ENCODE measurements at places on chromosomes 12 and 14.

DNA sequence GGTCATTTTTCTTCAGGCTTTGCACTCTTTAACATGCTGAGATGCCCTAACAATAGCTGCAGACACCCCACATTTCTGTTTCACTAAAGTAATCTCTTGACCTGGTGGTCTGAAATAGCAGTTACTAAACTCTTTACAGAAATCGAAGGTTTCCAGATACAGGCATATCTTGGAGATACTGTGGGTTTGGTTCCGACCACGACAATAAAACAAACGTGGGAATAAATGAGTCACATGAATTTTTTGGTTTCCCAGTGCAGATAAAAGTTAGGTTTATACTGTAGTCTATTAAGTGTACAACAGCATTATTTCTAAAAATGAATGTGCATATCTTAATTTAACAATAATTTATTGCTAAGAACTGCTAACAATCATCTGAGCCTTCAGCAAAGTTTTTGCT, 208.7 kb downstream of the EGLN3 start:
- no peak for DNase-seq

DNA sequence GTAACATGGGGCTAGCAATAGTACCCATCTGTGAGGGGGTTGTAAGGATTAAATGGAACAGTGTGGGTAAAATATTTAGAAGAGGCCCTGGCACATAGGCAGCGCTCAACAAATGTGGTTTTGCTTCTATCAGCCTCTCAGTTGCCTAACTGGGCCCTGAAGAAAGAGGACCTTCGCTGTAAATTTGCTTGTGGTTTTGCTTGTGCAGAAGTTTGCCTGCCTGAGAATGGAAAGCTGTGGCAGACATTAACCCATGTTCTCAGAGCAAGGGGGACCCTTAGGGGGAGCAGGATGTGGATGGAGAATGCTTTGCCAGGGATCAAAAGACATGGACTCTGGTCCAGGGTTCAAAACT, 160.1 kb downstream of the BRMS1L start:
- no peak for DNase-seq

GRCh38 chr12:29616664-29617406, 119.3 kb upstream of the OVCH1 start:
- no peak for DNase-seq

GRCh38 chr14:67994531-67994930, 175.0 kb downstream of the RAD51B start:
- no peak for DNase-seq

DNA sequence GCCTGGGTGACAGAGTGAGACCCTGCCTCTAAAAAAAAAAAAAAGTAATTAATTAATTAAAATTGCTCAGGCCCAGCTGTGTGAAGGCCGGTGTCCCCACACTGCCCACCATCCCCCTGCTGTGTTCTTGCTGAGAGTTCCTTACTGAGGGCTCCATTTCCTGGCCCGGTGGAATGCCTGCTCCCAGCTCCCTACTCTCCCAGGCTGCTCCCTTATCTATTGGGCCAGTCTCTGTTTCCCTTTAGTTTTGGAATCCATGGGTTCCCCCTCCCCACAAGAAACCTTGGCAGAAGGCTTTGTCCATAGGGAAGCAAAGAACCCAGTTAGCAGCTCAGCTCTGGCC, 19.0 kb downstream of the MLXIP start:
- no peak for DNase-seq

DNA sequence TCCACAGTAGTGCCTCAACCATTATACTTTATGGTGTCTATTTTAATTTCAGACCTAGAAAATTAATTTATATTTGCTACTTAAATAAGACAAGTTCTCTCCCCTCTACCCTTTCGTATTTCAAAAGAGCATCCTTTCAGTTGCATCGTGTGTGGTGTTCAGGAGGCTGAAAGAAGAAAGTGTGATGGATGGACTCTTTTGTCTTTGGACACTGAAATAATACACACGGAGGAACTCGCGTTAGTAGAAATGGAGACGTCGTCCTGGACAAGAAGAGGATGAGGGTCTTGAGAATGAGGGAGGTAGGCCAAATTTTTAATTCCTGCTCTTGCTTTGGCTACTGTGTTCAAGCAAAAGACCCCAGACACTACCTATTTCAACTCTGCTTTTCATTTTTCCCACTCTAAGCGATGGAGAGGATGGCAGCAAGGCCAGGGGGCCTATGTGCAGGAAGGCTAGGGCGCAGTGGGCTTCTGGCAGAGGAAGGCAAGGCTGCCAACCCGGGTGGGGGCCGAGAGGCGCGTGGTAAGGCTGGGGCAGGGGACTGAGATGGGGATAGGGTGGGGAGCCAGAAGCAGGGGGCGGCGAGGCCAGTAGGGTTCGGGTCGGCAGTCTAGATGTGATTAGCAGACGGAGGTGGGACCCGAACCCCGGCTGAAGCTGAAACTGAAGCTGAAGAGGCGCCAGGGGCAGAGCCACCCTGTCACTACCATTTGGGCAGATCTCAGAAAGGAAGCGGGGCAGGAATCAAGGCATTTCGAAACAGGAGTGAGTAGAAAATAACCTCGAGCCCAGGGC, 722 bp downstream of the TMED8 start:
- DNase-seq = no peak

GRCh38 chr14:56115976-56116893, 2.0 kb upstream of the PELI2 start:
- no peak for DNase-seq

DNA sequence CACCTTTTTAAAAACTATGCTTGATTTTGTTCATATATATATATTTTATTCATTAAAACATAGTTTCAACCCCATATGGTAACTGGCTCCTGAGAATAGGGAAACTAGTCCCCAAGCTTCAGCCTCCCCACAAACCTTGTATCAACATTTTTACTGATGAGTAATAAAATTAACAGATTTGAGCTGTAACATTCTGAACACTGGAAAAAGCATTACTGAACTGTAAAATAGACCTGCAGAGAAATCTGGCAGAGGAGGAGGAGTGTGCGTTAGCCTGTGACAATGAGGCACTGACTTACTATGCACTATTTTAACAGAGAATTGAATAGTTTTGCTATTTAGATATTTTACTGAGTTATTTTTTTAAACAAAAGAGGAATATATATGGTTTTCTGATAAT, 43.1 kb downstream of the FRS2 start:
- DNase-seq = no peak

DNA sequence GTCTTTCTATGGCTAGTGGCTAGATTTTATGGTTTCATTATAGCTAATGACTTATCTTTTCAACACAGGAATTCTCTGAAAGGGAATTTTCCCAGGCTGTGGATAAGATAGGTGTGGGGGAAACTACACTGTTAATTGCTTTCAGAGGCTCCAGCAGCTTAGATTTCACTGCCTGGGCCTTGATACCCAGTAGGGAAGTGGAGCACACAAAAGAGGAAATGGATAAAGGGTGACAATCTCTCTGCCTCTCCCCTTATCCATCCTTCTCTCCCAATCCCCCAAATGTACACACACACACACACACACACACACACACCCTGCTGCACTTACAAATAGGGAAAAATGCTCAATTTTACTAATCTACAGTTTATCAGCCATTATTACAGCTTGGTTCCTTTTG, 19.1 kb downstream of the SIX4 start:
- no peak for DNase-seq

GRCh38 chr14:91202234-91202974, 42.1 kb downstream of the GPR68 start:
- no peak for DNase-seq

GRCh38 chr12:89838833-89839232, 130.2 kb upstream of the ATP2B1 start:
- DNase-seq = no peak

GRCh38 chr12:95385246-95386035, 88.5 kb upstream of the METAP2 start:
- DNase-seq = no peak

- no peak for DNase-seq
Observed at GRCh38 chr14:94936401-94936892, 166.5 kb upstream of the GSC start.

- no peak for DNase-seq
Observed at GRCh38 chr14:83992857-83993256, 1537.1 kb upstream of the FLRT2 start.

DNA sequence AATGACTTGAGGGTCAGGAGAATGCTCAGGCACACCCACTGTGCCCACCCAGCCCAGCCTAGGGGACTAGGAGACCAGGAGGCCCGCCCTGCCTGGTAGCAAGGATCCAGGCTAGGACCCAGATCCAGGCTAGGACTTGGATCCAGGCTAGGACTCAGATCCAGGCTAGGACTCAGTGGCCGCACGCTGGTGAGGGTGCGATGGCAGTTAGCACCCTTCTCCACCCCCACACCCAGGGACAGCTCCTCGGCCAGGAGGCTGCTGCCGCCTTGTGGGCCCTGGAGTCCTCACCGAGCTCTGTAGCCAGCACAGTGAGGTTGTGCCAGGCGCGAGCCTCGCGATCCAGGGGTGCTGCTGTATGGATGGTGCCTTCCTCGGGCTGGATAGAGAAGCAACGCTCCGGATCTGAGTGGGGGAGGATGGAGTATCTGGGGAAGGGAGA, 5.1 kb downstream of the CDH24 start:
- DNase-seq = no peak

GRCh38 chr12:43289426-43289801, 262.6 kb downstream of the ADAMTS20 start:
- no peak for DNase-seq

DNA sequence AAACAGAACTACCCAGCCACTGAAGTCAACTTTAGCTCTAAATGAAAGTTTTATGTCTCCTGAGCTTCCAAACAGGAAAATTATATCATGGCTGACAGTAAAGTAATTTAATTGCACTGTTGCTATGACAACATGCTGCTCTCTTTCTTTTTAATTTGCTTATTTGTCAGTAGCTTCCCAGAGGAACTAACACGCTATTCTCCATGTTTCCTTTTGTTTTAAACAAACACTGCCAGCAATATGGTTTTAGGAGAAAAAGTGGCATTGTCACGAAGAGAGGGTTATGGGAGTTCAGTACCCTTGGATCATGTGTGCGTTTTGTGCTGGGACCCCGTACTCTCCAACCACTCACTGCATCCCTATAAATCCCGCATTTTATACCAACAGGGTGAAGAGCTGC, 1.9 kb downstream of the FOXN3 start:
- no peak for DNase-seq

- DNase-seq = no peak
Observed at GRCh38 chr14:106530423-106531107, 1004.2 kb downstream of the TMEM121 start.

GRCh38 chr14:105021656-105022275, 883 bp upstream of the CDCA4 start:
- no peak for DNase-seq

DNA sequence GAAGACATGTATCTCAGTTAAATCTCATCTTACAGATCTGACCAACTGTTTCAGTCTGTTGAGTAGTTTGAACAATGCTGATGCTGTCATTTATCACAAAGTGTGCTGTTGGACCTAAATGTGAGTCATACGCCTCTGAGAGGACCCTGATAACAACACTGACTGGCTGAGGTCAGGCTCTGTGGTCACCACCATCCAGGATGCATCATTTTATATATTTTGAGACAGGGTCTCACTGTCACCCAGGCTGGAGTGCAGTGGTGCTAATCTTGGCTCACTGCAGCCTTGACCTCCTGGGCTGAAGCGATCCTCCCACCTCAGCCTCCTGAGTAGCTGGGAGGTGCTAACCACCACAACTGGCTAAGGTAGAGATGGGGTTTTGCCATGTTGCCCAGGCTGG, 181.0 kb upstream of the RGS6 start:
- no peak for DNase-seq

- DNase-seq = no peak
Observed at GRCh38 chr14:22600027-22600426, 1.9 kb downstream of the ABHD4 start.

DNA sequence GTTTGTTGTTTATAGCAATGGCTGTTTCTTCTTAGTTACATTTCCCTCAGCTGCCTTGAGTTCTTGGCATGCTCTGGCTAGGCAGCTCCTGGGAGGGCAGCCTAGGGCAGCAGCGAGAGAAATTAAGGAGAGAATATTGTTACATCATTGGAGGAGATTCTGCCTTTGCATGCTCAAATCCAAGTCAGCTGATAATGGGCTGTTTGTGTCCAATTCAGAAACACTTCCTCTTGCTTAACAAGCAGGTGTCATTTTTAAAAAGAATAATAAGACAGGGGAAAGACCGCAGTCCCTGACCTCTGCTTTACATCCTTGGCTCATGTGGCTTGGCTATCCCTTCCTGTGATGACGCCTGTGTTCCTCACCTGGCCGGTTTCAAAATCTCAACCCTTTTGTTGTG, 76.9 kb downstream of the ESR2 start:
- DNase-seq = no peak

DNA sequence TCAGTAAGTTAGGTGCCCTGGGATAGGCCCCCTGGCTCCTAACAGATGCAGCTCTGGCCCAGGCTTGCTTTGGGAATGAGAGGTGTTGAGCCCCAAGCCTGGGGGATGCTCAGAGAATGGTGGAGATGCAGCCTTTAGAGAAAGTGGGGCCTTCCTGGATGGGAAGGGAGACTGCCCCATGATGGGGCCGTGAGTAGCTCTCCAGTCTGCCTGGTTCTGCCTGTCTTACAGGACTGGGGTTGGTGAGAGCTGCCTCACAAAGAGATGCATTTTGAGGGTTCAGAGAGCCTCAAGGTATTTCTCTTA, 523 bp upstream of the VRTN start:
- DNase-seq = no peak

DNA sequence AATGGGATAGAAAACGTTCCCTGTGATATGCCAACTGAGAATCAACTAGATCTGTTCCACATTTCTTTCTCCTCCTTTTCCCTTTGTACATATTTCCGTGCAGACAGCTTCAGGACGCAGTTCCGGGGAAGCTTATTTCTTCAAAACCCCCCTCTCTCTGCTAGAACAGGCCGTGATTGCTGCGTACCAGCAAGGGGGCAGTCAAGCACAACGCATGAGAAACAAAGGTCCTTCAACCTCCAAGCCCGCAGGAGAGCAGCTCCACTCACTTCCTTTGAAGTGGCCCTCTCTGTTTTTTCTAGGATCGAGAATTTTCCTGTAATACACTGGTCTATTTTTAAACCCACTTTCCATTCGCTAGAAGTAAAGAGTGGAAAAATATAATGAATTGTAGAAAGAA, 80.8 kb downstream of the ZNF664 start:
- DNase-seq = no peak

- no peak for DNase-seq
Observed at GRCh38 chr14:92785667-92786426, 8.3 kb upstream of the GOLGA5 start.

DNA sequence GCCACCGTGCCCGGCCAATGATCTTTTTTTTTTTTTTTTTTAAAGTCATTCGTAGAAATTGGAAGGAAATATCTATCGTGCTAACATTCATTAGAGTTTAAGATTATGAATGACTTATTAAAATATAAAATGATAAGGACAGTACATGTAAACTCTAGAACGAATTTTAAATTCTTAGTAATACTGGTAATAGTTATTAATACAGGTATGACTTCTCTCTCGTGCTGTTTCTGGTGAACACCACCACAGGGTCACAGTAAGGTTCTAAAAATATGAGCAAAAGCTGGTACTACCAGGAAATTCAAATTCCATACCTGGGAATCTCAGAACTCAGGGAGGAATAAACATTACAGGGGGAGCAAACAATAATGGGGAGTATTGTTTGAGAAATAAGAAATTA, 26.2 kb downstream of the WNK1 start:
- DNase-seq = no peak

DNA sequence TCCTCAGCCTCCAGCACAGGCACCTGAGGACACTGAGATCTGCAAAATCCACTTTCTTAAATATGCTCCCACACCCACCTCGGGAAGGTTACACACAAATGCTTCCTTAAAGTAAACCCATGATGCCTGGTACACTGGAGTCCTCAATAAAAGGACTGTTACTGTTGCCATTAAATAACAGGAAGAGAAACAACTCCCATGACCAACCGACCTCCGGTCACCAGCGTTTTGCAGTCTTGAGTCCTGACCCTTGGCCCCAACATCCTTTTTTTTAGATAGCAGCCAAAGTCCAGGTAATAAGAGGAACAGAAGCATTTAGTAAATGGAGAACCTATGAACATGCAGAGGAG, 42.4 kb downstream of the ITPK1 start:
- DNase-seq = no peak

All from cortex of kidney (tissue), 1 donor.